Activated CD4-positive, alpha-beta T cell treated with anti-CD3 and anti-CD28 coated beads, Interleukin-2, amount 50 U/mL, for 48 hours (primary cell): ENCODE measurements at places on chromosomes 7 and 10.

GRCh38 chr7:85074016-85074415 is 112.8 kb downstream of the SEMA3D start:
- no peak for DNase-seq

DNA sequence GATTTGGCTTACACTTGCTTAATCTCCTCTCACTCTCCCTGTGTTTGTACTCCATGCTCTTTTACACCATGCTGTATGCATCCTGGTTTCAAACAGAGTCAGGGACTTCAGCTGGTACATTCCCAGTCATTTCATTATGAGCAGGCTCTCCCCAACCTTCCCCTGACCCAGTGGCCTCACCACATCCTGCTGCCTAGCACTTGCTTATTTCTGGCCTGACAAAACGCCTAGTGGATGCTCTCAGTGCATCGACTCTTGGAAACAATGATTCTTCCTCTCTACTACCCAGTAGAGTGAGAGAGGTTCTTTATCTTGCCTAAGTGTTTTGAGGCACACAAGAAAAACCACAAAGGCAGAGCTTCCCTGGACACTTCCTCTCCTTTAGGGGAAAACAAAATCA is 63.4 kb downstream of the CAV1 start:
- peak; percentile 41 for DNase-seq

DNA sequence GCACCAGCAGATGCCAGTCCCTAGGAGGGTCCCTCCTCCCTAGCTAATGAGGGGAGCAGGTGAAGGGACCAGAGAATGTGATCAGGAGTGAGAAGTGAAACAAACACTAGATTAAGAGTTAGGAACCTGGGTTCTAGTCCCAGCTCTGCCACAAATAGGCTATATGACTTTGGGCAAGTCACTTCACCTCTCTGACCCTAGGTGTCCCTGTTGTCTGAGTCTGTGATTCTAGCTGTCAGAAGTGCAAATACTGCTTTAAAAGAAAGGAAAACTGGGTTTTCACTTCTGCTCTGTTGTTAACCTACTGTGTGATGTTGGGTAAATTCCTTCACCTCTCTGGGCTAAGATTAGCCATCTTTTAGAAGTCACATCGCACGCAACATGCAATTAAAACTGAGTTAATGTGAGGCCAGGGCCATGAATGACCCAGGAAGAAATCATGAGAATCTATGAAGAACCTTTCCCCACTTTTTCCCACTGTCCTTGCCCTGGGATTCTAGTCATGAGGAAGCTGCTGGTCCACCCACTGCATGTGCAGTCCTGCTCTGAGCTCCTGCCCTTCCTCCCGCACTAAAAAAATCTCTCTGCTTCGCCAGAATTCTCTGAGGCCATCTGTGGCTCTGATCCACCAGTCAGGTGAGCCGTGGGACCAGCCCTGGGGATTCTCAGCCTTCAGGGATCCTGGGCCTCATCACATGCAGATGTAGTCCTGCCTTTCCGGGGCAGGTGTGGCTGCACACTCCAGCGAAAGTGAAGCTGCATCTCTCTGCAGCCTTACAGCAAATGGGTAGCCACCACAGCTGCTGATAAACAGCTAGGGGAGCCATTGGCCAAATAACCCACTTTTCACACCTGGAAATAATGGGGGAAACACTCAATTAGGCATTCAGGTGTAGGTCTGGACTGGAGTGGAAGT is 181.7 kb downstream of the PLXNA4 start:
- DNase-seq: no peak

DNA sequence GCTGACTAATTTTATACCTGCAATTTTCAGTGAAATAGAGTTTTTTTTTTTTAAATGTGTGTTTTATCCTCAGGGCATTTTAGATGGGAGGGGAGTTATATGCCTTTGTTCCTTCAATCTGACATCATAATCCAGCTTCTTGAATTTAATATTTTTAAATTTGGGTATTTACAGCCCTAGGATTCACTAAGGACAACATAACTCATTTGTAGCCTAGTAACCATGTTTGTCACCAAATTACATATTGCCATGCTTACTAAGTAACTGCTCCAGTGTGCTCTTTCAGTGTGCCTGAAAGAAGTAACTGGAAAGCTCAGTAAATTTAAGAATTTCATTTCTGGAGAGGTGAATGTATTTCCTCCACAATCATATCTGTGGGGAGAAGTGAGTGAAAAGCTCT is 56.8 kb upstream of the DGKB start:
- no peak for DNase-seq

DNA sequence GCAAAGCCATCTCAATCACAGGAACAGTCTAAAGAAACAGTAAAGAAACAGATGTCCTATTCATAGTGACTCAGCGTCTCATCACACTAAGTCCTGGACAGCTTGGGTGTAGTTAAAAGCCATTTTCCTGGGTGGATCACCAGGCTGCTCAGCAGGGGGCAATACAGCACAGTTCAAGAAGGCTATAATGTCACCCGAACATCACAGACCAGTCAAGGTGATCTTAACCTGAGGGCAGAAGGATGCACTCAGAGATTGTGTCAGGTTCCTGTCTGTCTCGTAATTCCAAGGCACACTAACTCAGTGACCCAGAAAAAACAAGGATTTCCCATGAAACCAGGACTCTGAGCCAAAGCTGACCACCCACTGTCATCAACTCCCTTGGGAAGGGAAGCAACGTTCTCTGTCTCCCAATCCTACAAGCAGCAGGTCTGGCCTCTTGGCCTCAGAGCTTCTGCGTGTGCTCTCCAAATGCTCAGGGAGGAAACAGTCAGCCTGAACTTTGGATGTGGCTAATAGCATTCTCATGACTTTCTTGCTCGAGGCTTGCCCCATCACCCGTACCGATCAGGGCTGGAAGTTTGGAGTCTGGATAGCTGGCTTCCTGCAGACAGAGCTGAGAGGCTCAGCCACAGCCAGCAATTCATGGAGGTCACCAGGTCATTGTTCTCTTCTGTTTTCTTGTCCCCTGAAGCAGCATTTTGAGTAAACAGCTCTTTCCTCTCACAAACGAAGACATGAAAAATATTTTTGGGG is 90.4 kb upstream of the FAM171A1 start:
- DNase-seq: no peak

- DNase-seq: peak; percentile 40
Observed at GRCh38 chr7:44072364-44073231, 7.2 kb upstream of the PGAM2 start.

DNA sequence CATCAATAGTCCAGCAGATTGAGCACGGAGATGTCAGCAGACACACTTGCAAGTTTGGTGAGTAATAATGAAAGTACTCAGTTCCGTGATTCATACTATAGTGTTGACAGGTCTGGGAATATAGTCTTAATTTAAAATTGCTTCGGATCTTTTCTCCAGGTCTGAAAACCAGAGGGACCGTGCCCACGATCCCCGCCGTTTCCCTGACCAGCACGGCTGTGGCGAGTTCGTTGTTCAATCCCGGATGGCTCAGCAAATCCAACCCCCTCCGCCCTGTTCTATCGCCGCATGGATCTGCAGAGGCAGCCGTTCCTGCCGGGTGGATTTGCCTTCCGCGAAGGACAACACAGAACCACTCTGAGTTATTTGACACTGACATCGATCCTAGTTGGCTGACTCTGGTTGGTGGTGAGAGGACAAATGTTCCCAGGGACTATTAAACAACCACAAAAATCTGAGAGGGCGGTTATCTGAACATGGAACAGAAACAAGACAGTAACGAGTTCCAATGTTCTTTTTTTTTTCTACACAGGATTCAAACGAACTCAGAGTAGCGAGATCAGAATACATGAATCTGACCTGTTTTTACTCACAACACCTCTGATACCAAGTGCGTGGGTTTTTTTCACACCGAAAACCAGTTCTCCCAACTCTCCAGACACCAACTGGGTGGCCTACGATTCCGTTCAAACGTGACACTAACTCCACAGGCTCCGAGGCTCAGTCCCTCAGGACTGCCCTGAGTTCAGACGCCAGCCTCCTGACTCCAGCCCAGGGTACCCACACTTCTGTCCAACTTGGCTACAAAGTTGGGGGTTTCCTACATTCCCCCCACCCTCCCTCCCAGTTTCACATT is 52.7 kb downstream of the RBM17 start:
- peak; percentile 68 for DNase-seq

- no peak for DNase-seq
Observed at GRCh38 chr7:31490796-31491314, 23.0 kb upstream of the ITPRID1 start.

DNA sequence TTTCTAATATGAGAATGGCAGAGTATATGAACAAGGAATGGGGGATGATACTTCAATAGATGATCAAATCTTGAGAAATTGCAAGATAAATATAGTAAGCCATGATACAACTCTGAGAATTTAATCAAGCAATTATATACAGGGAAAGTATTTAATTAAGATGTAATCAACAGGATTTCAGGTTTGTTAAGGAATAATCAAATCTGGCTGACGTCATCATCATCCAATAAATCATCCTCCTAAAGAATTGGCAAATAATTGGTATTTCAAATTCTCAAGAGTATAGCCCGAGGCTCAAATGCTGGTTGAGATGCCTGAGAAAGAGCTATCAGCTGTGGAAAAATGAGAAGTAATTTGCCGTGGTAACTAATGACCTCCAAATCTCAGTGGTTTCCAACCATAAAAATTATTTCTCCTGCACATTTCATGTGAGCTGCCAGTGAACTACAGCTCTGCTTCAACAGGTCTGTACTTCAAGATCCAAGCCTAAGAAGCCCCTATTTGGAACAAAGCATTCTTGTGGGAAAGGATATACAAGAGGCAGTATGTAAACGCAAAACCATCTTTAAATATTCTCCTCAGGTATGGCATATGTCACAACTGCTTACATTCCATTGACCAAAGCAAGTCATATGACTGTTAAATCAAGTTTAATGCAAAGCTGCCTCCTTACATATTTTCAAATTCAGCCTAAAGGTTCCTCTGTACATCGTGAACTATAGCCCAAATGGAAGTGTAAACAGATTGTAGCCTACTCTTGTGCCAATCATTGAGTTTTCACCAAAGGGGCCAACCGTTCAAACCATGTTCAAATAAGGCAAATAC is 503.0 kb downstream of the KIF20B start:
- no peak for DNase-seq
